ENCODE measurements at places on chromosomes 4 and X.

DNA sequence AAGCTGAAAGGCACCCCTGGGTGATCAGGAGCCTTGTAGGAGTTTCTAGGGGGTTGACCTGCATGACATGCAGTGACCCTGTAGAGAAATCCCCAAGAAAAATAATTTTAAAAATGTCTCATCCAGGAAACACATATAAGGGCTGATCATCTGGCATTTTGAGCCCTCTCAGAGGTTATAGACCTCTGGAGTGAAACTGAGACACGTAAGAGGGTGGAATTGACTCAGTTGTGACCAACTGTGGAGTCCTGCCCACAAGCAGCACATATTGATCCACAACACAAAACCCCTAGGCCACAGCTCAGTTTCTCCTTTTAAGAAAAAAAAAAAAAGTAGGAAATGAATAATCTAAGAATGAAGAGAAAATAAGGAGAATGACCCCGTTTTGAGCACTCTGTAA is 32.5 kb upstream of the MTMR8 start:
- no peak for DNase-seq

GRCh38 chr4:62474802-62475201 is 1274.7 kb downstream of the ADGRL3 start:
- DNase-seq, result no peak

- no peak for DNase-seq
Measured at GRCh38 chr4:53267026-53267425, 98.8 kb downstream of the SCFD2 start.

- no peak for DNase-seq
Measured at GRCh38 chr4:8171266-8171665, 12.7 kb upstream of the ABLIM2 start.

DNA sequence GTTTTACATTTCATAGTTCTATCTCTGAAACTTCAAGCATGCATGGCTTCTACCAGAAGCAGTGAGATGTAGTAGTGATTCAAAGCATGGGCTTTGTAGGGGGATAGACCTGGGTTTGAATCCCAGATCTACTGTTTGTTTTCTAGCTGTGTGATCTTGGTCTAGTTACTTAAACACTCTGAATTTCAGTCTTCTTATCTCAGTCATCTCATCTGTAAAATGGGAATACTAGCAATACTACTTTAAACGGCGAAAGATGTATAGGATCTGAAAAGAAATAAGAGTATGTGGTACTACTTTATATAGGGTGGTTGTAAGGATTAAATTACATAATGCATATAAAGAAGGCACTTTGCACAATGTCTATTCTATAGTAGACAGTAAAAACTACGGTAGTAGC is 20.0 kb upstream of the RNF128 start:
- no peak for DNase-seq

GRCh38 chr4:67632492-67632891 is 68.5 kb downstream of the UBA6 start:
- no peak for DNase-seq

DNA sequence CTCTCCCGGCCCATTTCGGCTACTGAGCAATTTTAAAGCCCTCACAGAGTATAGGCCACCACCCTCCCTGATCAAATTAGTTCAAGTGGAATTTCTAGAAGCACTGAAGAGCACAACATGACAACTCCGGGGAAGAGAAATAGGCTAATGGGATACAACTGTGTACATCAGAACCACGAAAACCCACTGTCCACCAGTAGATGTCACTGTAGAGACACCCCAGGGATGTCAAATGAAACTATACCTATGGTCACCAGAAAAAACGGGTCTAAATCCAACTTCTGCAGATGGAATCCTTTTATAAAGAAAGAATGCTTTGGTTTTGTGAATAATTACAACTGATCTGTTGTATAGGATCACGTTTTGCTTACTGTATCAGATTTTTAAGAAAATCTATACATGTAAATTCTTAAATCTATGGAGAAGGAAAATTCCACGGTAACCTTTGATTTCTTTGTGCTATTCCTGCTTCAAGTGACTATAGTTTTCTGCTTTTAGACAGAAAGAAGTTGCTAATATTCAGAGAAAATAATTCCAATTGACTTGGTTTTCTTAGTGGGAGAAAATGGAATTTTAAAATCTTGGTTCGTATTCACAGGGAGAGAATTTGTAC is 29.5 kb upstream of the MAP3K15 start:
- DNase-seq, result peak; percentile 23

- peak; percentile 28 for DNase-seq
Measured at GRCh38 chr4:38743866-38744265, 38.9 kb downstream of the TLR10 start.

DNA sequence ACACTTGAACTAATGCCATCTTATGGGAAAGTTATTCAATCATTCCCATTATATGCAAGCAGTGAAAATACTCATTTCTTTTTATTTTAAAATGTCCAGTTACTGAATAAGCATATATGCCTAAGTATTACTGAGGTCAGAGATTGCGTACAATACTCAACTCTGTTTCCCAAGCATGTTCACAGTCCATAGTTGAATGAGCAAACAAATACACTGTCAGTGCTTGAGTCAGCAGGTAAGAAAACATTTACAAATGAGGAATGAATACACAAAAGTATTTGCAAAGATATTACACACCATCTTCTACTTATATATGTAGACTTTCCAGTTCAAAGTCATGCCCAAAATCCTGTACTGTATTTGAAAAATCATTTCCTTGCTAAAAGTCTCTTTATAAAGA is 74.1 kb downstream of the TSPAN5 start:
- DNase-seq, result no peak

GRCh38 chr4:21869978-21870745 is 78.4 kb downstream of the KCNIP4 start:
- no peak for DNase-seq

DNA sequence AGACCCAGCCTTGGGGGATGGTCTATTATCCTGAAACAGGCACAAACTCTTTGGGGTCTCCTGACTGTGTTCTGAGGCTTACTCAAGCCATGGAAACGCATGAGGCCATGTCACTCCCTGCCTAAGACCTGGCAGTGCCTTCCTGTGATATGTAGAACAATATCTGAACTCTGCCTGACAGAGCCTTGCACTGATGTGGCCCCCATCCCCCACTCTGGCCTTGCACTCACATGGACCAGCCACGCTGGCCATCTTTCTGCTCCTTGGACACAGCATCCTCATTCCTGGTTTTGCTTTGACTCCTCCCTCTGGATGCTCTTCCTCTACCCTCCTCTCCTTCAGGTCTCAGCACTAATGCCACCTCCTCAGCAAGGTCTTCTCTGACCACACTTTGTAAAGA is 100.2 kb downstream of the SCD5 start:
- no peak for DNase-seq

DNA sequence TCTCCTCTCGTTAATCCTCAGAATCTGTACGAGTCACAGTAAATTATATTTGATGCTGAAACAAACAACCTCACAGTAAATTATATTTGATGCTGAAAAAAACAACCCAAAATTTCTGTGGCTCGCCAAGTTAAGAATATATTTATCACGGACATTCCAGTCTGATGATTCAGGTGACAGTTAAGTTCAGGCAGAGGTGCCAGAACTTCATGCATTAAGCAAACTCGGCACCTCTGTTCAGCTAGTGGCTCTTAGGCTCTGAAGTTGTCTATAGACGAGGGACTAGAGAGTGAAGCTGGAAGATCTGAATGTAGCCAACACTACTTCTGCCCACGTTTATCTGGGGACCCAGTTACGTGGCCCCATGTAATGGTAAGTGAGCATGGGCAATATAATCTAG is 132.2 kb upstream of the AGA start:
- DNase-seq, result no peak

GRCh38 chrX:51892921-51893745 is at the start of gene MAGED1:
MAGED1 (plus strand) TSS chrX:51893623; CDS start chrX:51894305, 682 bp downstream.
- peak; percentile 60 for DNase-seq
